ENCODE measurements at places on chromosomes 5 and 9.

DNA sequence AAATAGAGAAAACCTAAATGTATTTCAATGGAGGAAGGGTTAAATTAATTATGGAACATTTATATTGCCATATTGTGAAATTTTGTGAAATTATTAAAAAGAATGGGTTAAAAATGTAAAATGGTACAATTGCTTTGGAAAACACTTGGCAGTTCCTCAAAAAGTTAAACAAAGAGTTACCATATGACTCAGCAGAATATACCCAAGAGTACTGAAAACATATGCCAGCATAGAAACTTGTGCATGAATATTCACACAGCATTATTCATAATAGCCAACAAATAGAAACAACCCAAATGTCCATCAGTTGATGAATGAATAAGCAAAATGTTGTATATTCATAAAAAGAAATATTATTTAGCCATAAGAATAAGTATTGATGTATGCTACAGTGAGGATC lies 181.0 kb upstream of the MAST4 start:
- DNase-seq = no peak

DNA sequence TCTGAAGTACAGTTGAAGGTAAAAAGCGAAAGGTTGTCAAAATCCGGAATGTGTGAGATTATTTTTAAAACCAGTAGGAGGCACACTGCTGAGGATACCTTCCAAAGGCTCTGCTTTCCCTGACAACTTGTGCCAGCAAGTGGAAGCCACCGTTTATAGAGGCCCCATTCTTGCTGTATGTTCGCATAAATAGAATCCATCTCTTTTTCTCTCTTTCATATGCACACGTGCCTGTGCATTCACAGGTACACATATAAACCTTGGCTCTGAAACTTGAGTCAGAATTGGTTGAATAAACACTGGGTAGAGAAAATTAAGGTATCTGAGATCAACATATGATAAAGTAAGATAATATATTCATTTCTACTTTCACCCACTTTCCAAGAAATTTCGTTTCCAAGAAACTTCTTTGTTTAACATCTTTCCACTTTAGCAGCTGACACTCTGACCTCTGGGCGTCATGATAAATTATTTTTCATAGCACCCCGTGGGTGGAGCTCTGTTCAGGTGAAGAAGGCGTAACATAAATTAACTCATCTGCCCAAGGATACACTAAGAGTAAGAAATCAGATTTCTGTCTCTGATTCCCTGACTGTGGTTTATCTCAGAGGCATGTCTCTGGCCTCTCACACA lies 63.7 kb upstream of the RICTOR start:
- DNase-seq = no peak

DNA sequence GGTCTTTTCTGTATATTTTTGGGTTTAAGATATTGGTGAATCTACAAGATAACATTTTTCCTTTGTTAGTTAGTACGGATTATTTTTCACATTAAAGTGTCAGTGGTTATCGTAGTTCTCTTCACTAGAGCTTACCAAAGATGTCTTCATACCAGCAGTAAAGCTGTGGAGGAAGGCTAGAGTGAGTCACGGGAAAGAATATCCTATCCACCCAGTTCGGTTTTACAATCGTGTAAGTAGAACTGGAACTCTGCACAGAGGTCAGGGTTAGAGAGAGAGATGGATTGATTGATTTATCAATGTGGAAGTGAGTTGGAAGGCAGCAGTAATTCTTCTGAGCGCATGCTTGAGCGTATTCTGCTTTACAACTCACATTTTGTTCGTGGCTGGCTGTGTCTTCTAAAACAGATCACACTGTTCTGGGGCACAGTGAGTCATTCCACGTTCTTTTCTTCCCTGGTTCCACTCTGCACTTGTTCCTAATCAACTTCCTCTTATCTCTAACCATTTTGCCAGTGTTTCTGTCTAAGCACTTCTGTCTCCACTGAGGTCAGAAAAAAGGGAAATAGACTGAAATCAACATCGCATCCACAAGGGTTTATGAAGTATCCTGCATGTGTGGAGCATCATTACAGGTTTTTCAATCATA lies 86.5 kb upstream of the ARRDC3 start:
- no peak for DNase-seq

DNA sequence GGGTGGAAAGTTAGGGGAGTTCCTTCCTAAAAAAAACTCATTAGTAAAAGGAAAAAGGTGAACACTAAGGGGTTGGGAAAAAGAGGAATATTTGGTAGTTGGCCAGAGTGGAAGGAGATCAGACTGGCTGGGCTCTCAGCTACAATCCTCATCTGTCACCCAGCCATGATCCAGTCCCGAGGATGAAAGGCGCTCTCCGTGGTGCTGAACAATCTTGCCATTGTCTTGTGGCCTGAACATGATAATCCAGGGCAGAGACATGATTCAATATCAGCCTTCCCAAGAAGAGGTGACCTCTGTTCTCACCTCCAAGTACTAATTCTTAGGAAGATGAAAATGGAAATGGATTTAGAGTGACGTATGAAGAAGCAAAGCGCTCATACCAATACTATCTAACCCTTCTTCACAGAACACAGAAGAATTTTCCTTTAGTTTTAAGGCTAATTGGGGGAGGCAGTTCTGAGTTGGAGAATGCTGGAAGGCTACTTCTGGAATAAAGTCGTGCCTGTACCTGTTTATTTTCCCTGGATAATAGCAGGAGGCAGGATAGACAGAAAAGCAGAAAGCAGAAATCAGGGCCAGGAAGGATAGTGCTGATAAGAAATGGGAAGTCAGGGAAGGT lies 36.6 kb upstream of the MYORG start:
- no peak for DNase-seq

GRCh38 chr5:106880656-106881055 lies 790.1 kb downstream of the EFNA5 start:
- DNase-seq = no peak

DNA sequence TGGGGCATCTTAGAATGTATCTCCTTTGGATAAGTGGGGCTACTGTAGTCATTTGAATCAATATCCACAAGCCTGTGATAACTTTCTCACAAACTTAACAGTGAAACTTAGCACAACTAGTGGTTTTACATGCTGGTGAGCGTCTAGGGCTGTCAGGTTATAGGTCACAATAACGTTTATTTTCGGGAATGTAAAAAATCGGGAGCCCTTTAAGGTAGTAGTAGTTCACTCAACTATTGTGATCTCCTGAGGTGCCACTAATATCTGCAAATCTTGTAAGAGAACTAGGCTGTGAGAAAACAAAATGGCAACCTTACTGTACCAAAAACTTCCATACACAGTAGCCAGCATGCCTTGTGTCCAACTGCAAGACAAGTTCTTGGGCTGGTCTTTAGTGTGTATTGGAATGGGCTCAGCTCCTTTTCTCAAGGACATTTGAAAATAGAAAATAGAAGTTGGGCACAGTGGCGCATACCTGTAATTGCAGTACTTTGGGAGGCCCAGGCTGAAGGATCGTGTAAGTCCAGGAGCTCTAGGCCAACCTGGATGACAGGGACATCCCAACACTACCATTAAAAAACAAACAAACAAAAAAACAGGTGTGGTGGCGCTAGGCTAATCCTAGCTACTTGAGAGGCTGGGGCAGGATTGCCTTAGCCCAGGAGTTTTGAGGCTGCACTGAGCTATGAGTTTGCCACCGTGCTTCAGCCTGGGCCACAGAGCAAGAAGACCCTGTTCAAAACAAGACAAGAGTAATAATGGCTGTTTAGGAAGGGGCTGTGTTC lies 5.2 kb upstream of the PKN3 start:
- DNase-seq = no peak

- DNase-seq = no peak
These were observed 89.3 kb upstream of the TNC start for GRCh38 chr9:115207003-115207836.

- DNase-seq = no peak
These were observed 96.5 kb downstream of the SMIM23 start for GRCh38 chr5:171882118-171882517.

- no peak for DNase-seq
These were observed 95.7 kb upstream of the ITGA1 start for GRCh38 chr5:52692039-52692438.

DNA sequence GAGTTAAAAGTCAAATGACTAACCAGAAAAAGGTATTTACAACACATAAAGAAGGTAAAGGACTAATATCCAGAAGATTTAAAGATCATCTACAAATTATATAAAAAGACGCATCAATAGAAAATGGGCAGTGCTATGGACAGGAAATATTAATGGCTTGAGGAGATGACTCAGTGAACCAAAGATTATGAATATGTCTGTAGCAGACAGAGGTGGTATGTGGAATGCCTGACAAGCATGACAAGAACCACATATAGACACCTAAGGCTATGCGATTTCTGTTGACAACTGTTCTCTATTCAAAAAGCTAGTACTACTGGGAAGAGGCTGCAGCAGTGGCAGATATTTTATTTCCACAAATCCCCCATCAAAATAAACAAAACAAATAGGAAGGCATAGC lies 177.0 kb upstream of the SH3GL2 start:
- no peak for DNase-seq

GRCh38 chr5:163677092-163677491 lies 171.7 kb downstream of the MAT2B start:
- no peak for DNase-seq

DNA sequence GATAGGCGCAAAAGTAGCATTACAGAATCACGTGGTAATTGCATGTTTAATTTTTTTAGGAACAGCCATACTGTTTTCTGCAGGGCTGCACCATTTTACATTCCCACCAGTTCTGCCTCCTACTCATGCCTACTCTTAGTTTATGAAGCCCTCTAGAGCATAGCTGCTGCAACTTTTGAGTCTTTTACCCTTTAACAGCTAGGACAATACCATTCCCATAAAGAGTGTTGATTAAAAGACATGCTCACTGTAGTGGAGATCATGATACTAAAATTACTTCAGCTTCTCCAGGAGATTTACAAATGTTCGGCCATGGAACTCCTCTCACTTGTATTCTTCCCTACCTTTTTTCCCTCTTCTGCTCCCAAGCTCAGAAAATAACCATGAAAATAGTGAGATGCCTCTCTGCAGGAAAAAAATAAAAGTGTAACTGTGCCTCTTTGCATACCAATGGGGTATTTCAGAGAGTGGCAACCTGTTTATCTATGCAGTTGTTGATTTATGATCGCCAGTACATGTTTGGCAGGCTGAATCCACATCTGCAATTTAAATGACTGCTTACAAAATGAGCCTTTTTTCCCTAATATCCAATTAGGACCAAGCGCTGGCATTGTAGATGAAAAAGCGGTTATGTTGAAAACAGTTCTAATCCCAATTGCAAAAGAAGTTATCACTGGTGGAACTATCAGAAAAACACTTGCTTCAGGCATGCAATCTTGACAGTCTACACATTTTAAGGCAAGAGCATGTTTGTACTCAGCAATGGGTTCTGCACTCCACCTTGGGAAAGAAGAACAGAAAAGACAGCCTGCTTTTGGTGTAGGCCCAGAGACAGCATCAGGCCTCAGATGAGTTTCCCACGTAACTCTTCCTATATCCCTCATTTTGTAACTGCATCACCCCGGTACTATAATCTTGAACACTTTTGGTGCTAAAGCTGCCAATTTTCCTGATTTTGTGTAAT lies 131.1 kb downstream of the ADAMTSL1 start:
- no peak for DNase-seq

- no peak for DNase-seq
These were observed 18.0 kb downstream of the IL5 start for GRCh38 chr5:132525299-132525724.

GRCh38 chr9:94679587-94679986 lies 40.3 kb upstream of the FBP1 start:
- DNase-seq = no peak

DNA sequence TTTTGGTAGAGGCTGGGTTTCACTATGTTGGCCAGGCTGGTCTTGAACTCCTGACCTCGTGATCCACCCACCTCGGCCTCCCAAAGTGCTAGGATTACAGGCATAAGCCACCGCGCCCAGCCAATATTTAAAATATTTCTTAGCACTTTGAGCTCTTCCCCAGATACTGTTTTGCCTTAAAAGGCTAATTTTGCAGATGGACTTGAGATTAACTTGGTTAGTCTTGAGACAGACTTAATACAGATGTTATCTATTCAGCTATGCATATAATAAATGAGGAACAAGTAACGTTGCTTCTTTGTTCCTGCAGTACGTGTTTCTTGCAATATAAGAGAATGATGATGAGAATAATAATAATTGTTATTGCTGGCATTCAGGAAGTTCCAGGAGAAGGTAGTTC lies 56.3 kb downstream of the PCSK5 start:
- DNase-seq = no peak

GRCh38 chr9:120465685-120466407 lies 114.1 kb downstream of the CDK5RAP2 start:
- no peak for DNase-seq

GRCh38 chr5:134432174-134432573 lies 20.5 kb upstream of the CDKN2AIPNL start:
- no peak for DNase-seq

DNA sequence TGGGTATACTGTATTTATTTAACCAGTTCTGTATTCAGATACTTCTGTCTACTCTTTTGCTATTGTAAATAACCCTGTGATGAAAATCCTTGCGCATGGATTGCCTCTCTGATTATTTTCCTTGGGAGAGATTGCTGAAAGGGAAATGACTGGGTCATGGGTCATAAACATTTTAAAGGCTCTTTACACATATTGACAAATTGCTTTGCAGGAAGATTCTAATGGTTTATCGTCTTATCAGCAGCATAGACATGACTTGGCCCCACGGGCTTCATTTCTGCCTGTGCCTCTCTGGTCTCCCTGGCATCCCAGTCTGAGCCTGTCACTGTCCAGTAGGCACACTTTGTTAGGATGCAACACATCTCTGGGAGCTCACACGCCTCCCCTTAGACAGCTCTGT lies 52.3 kb downstream of the RGS3 start:
- no peak for DNase-seq

GRCh38 chr5:133294380-133294779 lies 242.6 kb downstream of the HSPA4 start:
- DNase-seq = peak; percentile 33

DNA sequence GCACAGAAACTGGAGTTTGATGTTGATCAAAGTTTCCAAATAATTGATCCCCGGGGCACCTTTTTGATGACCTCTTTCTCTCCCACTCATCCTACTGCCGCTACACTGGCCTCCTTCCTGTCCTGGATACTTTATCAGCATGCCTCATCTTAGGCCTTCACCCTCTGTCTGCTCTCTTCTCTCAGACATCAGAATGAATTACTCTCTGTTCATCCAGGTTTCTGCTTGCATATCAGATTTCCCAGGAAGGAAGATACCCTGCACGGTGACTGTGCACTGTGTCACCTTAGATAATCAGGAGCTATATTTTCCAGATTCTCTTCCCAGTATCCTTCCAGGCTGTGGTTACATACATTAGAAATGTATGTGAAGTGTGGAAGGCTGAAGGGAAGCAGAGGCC lies 397.0 kb downstream of the DIRAS2 start:
- no peak for DNase-seq

DNA sequence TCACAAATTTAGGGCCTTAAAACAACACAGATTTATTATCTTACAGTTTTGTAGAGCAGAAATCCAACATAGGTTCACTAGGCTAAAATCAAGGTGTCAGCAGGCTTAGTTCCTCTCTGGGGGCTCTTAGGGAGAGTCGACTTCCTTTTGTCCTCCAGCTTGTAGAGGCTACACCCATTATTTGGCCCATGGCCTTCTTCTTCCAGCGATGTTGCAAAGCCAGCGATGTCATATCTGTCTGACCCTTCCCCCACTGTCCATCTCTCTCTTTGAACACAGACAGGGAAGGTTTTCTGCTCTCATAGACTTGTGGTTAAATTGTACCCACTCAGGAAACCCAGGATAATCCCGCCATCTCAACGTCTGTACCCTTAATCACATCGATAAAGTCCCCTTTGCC lies 60.3 kb upstream of the SHB start:
- DNase-seq = no peak

Data from NCI-H345 (cell line).